ENCODE measurements at places on chromosomes 13 and 19.

- peaks cover 5% of the 10 kb centered on the region for H3K27me3 ChIP-seq
- H3K27ac ChIP-seq, result no peak overlapping the region
- no peak overlapping the region for H3K4me3 ChIP-seq
- H3K4me1 ChIP-seq, result peaks cover 12% of the 10 kb centered on the region
- no peak for DNase-seq
Measured at GRCh38 chr19:29873801-29874575, 62.2 kb downstream of the CCNE1 start.

DNA sequence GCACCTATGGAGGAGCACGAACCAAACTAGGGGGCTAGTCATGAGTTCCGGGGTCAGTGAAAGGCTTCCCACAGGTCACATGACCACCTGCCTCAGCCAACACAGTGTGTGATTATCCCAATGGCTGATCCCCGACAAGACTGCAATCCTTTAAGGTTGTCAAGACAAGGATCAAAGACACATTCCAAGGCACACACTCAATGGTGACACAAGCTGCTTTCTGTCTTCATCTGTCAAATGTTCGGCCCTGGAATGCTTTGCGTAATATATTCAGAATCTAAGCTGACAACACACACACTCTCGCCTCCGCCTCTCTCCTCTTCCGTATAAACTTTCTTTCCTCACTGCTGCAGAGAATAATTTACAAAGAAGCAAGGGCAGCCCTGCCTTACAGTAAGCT, 11.7 kb downstream of the RANBP3 start:
- no peak overlapping the region for H3K4me3 ChIP-seq
- no peak for DNase-seq
- no peaks in the 10 kb centered on the region for H3K27me3 ChIP-seq
- peaks cover 97% of the 10 kb centered on the region for H3K4me1 ChIP-seq
- H3K36me3 ChIP-seq, result no peaks in the 10 kb centered on the region

DNA sequence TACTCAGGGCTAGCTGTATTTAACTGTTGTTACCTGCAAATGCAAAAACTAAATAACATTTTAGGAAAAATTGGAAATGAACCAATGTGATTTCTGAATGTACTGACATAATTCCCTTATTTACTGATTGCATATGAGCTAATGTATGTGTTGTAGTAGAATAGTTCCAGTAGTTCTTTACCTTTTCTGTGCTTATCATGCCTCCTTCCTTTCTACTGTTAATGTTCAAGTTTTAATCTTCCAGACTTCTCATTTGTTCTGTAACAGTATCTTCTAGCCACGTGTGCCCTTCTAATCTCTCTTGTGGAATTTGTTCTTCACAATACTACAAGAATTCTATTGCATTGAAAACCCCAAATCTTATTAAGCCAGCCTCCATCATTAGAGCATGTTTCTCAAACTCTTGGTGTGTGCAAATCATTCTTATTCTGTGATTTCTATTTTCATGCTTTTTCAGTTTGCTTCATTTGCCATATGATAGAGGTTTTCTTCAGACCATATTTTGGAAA, 17.7 kb downstream of the LSM14A start:
- H3K27ac ChIP-seq, result no peak overlapping the region
- peaks cover 28% of the 10 kb centered on the region for H3K4me1 ChIP-seq
- H3K27me3 ChIP-seq, result no peaks in the 10 kb centered on the region

- no peaks in the 10 kb centered on the region for H3K36me3 ChIP-seq
- no peak for DNase-seq
- H3K27me3 ChIP-seq, result no peaks in the 10 kb centered on the region
- H3K4me3 ChIP-seq, result no peak overlapping the region
- H3K4me1 ChIP-seq, result no peaks in the 10 kb centered on the region
Measured at GRCh38 chr13:41178040-41178439, 16.3 kb downstream of the KBTBD7 start.

DNA sequence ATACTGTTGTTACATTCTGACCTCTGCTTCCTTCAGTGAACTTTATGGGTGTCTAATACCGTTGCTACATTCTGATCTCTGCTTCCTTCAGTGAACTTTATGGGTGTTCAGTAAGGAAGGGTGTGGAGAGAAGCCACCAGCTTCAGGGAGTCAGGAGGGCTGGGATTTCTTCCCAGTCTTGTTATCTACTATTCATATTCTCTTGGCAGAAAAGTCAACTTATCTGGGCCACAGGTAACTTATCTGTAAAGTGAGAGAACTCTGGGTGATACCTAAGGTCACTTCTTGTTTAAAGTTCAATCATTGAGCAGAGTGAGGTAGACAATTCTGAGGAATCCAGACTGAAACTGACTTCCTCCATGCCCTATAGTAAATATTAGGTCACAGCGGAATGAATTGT, 71.2 kb upstream of the STK24 start:
- no peaks in the 10 kb centered on the region for H3K36me3 ChIP-seq
- H3K27me3 ChIP-seq, result no peaks in the 10 kb centered on the region
- H3K4me3 ChIP-seq, result no peak overlapping the region
- no peak for DNase-seq

- no peak for DNase-seq
- H3K4me1 ChIP-seq, result no peaks in the 10 kb centered on the region
- no peaks in the 10 kb centered on the region for H3K36me3 ChIP-seq
Measured at GRCh38 chr13:102355251-102355650, 46.6 kb downstream of the FGF14 start.

- no peak for DNase-seq
- no peak overlapping the region for H3K4me3 ChIP-seq
- H3K4me1 ChIP-seq, result no peaks in the 10 kb centered on the region
- H3K36me3 ChIP-seq, result no peaks in the 10 kb centered on the region
- no peak overlapping the region for H3K27ac ChIP-seq
Measured at GRCh38 chr13:38900188-38900587, 90.4 kb downstream of the STOML3 start.

GRCh38 chr13:24540236-24541126, 27.9 kb upstream of the PARP4 start:
- no peak for DNase-seq
- no peak overlapping the region for H3K27ac ChIP-seq
- H3K27me3 ChIP-seq, result peaks cover 50% of the 10 kb centered on the region
- peaks cover 16% of the 10 kb centered on the region for H3K4me1 ChIP-seq
- H3K36me3 ChIP-seq, result no peaks in the 10 kb centered on the region

DNA sequence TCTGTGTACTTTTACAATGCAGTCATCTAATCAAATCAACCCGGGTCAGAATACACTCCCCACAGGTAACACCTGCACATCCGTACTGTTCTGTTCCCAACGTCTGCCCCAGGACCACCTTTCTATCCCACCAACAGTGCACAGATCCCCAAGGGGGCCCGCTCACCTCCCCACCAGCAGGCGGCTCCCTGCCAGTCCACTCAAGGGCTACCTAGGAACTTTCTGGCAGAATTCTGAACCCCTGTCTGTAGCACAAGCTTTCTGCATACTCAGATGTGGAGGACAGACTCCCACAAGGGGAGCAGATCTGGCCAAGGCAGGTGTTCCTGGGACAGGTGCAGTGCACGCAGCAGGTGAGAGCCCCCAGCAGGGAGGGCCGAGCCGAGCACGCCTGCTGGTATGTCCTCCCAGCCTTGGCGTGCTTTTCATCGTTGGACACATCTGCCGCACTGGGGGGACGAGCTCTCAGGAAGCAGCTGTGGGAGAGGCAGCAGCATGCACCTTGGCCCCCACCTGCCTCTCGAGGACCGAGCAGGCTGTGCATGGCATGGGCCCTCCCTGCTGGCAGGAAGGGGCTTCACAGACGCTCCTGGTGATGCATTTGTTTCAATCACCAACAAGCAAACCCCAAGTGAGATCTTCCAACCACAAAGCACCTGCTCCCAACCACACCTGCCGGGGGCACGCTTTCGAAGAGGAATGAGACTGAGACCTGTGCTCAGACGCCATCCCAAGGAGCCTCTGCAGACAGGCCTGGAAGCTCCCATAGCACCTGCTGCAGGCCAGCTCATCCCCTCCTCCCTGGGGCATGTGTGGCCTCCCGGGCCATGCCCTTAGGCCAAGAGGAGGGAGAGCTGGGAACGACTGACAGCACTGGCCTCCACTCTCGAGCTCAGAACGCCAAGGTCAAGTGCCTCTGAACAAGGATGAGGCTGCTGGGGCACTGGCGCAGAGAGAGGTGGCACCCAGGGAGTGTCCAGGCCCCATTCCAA, 35.9 kb downstream of the RAB20 start:
- H3K4me1 ChIP-seq, result peaks cover 9% of the 10 kb centered on the region
- H3K36me3 ChIP-seq, result no peaks in the 10 kb centered on the region
- no peaks in the 10 kb centered on the region for H3K27me3 ChIP-seq
- no peak for DNase-seq
- H3K4me3 ChIP-seq, result no peak overlapping the region
- H3K27ac ChIP-seq, result no peak overlapping the region

GRCh38 chr19:3420909-3421619, 54.7 kb downstream of the NFIC start:
- H3K27me3 ChIP-seq, result no peaks in the 10 kb centered on the region
- peaks cover 18% of the 10 kb centered on the region for H3K4me1 ChIP-seq
- DNase-seq, result no peak
- H3K4me3 ChIP-seq, result no peak overlapping the region
- H3K36me3 ChIP-seq, result peaks cover 64% of the 10 kb centered on the region

DNA sequence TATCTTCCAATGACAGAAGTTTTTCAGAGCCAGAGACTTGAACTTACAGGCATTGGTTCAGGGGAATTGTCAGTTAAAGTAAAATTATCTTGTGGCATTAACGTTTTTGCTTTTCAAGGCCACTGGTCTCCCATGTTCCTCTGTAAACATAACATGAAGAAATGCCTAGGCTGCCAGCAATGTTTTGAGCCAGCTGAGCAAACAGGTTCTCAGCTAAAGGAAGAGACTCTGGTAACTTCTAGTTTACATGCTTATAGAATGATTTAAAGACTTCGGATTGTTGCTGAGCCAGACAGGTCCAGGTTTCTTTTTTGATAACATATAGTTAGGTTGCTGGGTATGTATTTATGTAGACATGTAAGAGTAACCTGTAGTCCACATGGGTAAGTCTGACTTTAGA, 35.7 kb downstream of the ZNF493 start:
- DNase-seq, result no peak
- no peak overlapping the region for H3K27ac ChIP-seq
- no peaks in the 10 kb centered on the region for H3K4me1 ChIP-seq
- no peaks in the 10 kb centered on the region for H3K27me3 ChIP-seq

DNA sequence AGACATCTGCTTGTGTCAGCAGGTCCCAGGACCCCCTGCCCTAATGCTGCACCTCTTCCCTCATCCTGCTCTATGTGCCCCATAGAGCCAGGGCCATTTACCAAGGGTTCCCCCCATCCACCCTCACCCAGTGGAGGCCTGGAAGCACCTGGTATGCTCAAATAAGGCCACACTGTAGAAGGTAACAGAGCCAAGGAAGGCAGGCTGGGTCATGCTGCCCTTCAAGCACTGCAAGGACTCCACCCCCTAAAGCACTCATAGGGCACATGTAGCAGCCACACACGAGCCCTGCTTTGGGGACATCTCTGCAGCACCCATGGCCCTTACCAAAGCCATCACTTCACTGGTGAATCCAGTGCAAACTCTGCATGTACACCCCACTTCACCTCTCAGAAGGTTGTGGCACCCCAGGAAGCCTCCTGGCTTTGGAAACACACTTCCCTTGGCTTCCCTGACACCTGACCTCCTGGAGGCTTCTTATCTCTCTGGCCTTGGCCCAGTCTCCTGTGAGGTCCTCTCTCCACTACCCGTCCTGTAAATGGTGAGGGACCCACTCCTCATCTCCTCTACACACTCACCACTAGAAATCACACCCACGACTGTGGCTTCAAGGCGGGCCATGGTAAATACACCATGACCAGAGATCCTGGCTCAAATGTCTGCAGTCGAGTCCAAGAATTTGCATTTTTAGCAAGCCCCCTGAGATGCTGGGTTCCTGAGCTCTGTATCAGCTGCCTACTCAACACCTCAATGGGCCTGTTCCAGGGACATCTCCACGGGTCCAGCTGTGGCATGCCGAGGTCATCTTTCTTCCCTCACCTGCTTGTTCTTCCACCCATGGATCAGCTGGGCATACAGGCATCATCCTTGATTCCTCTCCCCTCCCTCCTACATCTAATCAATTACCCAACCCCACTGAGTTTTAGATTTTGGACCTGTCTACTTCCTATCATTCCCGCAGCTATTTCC, 80.9 kb upstream of the DOCK9 start:
- no peak overlapping the region for H3K4me3 ChIP-seq
- DNase-seq, result no peak
- H3K4me1 ChIP-seq, result peaks cover 86% of the 10 kb centered on the region

DNA sequence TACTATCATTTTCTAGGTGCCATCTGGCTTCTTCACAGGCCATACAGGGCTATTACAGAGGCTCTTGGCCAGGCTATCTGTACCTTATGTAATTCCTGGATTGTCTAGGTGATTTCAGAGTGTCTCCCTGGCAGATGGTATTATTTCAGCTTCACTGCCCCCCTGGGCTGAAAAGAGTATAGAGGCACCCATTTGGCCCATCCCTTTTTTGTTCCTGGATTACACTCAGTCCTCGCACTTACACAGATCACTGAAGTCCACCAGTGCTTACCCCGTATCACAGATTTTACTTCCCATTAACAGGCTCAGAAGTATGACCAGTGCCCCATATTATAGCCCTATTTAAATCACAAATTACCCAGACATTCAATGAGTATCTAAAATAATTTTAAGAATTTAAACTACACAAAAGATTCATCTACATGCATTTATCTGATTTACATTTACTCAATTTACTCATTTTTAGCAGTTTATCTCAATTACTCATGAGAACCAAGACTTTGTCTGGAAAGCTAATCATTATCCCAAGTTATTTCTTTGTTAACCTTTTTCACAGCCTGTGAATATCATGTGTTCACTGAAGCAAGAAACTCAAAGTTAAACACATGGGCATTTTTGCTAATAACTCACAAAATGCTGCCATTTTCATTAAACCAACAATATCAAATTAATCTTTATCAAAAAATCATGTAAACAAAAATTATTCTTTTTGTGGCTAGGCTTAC, 121.0 kb downstream of the PCDH20 start:
- no peaks in the 10 kb centered on the region for H3K27me3 ChIP-seq
- no peaks in the 10 kb centered on the region for H3K4me1 ChIP-seq

DNA sequence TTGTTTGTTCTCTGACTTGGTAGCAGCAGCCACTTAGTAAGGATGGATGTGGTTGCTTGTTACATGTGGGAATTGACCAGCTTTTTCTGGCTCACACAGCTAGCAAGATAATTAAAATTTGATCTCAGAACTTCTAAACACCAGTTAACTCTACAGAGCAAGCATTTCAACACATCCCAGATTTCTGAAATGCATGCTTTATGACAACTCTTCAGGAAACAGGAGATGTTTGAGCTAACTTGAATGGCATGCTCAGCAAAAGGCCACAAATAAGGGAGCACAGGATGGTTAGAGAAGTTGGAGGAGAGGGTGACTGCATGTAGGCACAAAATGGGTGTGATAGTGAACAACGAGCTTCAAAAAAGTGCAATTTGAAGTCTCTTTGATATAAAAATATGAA, 167.1 kb upstream of the SPRY2 start:
- no peaks in the 10 kb centered on the region for H3K36me3 ChIP-seq
- DNase-seq, result no peak
- H3K27ac ChIP-seq, result no peak overlapping the region
- H3K4me3 ChIP-seq, result no peak overlapping the region
- H3K4me1 ChIP-seq, result no peaks in the 10 kb centered on the region
